ENCODE measurements at places on chromosomes 16 and 17.
A peak's percentile ranks its signal among the peaks of the same experiment; 100 is the strongest.

DNA sequence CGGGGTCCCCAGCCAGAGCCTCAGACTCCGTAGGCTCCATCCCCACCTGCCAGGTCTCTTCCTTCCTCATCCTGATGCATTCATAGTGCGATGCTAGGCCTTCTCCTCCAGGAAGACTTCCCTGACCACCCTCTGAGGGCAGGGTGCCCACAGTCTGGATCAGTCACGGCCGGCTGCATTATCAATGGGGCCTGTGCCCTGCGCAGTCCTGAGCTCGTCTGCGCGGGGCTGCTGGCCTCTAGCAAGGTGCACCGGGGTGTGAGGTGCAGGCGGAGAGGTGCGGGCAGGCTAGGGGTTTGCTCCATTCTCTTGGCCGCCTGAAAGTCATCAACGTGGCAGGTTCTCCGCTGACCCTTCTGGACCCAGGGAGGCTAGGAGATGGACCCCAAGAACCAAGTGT, 56.9 kb upstream of the ACSF3 start:
- no peak for DNase-seq

- DNase-seq, result no peak
Observed at GRCh38 chr17:70636517-70637133, 467.3 kb downstream of the KCNJ2 start.

DNA sequence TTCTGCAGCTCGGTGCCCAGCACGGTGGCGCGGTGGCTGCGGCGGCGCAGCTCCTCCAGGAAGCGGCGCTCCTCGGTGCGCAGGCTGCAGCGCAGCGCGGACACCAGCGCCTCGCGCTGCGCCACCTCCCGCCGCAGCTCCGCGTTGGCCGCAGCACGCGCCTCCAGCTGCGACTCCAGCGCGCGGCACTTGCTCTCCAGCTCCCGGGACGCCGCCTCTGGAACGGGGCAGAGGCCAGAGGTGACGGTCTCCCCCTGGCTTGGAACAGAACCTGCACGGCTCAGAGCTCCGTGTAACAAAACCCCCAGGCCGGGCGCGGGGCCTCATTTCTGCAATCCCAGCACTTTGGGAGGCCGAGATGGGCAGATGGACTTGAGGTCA, 13.2 kb upstream of the CLUH start:
- DNase-seq, result peak; percentile 42

GRCh38 chr16:56423584-56424403, 1.6 kb downstream of the AMFR start:
- no peak for DNase-seq

DNA sequence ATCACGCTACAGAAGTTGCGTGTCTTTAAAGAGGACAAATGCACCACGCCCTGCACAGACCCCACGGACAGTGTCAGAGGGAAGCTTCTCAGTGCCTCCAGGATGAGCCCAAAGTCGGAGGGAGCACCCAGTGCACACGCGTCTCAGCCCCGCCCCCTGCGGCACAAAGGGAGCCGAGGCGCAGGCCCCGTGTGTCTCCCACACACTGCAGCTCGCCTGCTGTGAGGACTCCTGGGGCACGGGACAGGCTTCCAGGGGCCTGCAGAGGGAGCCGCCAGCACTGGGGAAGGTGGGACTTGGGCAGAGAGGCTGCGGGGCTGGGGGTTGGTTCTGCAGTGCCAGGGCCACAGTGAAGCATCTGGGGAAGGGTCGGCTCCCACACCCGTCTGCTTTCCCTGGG, 77.4 kb downstream of the LMF1 start:
- no peak for DNase-seq

DNA sequence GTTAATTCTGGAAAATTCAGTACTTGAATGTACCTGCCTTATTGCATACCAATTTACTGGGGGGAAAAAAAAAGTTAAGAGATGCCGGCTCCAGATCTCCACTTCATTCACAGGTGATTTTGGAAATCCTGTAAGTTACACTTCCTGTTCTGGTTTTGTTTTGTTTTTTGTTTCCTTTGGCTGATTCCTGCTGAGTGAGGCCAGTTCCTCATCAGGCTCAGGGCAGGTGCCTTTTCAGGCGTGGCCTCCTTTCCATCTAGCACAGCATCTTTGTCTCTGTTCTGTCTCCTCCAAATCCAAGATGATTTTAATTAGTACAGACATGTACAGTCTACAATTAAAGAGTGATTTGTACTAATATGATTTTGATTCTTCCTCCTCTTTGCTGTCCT, 19.2 kb downstream of the CYB561 start:
- no peak for DNase-seq

DNA sequence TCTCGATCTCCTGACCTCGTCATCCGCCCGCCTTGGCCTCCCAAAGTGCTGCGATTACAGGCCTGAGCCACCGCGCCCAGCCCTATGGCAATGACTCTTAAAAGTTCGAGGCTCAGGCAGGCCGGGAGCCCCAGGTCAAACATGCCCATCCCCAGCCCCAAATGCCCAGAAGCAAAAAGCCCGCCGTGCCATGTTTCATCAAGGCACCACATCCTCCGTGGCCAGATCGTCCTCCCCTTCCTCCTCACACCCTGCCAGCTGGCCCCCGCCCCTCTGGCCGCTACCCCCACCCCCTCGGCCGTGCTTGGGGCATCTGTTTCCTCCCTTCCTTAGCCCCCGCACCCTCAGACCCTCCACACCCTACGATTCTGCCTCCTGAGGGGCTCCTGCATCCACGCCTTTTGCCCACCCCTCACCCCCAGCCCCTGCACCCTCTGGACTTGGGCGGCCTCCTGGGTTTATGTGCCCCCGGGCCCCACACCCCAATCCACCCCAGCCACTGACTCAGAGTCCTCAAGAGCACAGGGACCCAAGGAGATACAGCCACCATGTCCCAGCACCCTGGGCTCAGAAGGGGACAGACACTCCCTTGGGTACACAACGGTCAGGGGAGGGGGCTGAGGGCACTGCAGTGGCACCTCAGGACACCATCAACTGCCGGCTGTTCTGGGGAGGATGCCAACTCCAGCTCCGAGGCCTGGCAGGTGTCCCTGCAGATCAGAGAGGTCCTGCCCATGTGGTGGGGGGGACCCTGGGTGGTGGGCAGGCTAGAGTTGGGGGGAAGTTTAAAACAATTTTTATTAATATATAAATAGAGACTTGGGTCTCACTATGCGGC, 7.1 kb downstream of the CTRB1 start:
- no peak for DNase-seq

- DNase-seq, result no peak
Observed at GRCh38 chr16:50533317-50533716, 14.9 kb upstream of the NKD1 start.

GRCh38 chr16:81201267-81201666, 37.2 kb upstream of the BCO1 start:
- no peak for DNase-seq

- DNase-seq, result no peak
Observed at GRCh38 chr17:61122326-61122913, 277.2 kb upstream of the TBX2 start.

Data from activated naive CD4-positive, alpha-beta T cell treated with Interleukin-2 at 50 U/mL for 16 hours (primary cell).